ENCODE measurements at places on chromosomes 3 and 15.

DNA sequence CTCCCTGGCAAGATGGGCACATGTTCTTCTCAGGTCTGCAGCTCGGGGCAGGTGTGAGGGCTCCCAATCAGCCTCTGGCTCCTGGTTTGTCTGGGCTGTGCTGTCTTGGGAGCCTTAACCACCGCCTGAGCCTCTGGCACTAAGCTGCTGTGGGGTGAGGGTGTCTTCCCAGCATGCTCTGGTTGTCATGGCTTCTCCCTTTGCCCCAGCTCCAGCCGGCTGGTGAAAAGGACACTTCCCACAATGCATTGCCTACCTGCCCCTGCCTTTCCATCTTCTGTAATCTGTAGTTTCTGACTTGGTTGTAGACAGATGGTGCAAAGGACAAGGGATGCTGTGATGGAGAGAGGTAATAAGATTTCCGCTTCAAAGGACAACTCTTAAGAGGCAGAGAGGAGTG lies 295.3 kb downstream of the TLE3 start:
- DNase-seq = no peak

- DNase-seq = no peak
Observed at GRCh38 chr3:148551767-148552260, 145.9 kb upstream of the AGTR1 start.

GRCh38 chr3:140682586-140682985 lies 4.7 kb downstream of the TRIM42 start:
- no peak for DNase-seq

- no peak for DNase-seq
Observed at GRCh38 chr3:23646184-23646920, 159.4 kb upstream of the UBE2E1 start.

DNA sequence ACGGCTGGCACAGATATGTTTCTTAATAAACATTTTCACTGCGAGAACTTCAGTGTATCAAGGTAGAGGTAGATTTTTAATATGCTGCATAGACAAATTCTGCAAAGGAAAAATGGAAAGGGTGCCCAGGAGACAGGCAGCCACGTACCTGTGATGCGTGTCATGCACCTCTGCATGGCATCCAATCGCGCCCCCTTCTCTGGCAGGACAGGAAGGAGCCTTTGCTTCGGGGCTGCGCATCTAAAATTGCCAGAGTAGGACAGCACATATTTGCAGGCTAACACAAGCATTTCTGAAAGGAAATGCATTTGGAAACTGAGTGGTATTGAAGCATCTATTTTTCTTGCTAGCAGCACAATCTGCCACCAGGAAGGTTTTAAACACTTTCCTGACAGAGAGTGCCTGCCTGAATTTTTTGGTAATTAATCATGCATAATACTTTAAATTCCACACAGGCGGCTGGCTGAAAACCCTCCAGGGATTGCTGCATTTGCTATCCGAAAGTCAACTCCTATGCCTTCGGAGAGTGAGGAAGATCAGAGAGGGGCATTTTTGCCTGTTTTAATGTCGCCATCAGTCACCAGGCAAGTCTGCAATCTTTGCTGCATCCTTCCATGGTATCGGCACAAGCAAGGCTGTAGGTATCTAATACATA lies 165.1 kb upstream of the ATP10A start:
- no peak for DNase-seq

DNA sequence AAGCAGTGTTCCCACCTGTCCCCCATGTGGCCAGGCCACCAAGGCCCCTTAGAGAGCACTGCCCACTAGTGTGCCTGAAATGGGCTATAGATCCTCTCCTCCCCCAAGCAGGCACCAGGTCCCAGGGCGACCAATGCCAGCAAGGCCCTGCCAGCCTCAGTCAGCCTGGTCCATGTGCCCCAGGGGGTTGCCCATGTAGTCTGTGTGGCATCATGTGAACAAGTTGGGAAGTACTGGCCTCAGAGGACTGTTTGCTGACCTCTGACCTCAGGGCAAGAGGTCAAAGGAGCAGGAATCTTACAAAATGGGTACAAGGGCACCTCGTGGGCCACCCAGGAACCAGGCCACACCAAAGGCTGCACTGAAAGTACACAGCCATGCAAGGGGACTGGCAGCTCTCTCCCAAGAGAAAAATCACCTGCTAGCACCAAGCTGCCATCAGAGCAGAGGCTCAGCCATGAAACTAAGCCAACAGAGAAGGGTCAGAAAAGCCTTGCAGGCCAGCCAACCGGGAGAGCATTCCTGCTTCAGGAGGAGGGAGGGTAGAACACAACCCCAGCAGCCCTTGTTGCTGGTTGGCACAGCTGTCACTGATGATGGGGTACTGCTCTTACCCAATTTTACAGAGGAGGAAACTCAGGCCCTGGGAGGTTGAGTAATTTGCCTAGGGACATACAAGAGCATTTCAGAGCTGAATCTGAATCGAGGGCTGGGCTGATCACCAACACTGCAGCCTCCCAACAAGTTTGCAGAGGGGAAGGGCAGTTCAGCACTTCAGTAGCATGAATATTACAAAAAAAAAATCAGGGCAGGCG lies 5.2 kb upstream of the FURIN start:
- no peak for DNase-seq

DNA sequence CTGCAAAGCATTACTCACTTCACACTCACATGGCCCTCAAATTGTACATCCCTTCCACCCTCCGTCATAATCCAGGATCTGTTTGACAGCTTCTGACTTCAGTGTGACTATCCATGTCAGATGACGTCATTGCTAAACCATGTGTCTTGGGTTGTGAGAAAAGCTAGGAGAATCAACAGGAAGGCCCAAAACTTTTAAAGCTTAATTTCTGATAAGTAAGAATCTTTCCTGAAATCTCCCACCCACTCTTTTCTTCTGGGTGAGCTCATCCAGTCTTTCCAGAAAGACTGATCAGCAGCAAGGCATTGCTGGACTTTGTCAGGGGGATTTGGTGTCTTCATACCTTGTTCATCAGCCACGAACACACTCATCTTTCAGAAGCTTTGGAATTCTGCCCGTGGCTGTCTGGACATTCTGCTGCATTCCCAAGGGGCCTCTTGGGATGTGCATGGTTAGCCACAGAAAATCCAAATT lies 11.5 kb upstream of the LMCD1 start:
- DNase-seq = no peak

Measured in CD4-positive, alpha-beta T cell treated with Interleukin-21 for 1 hour (primary cell).